T-helper 9 cell (primary cell): ENCODE measurements at places on chromosomes 1 and 21.

DNA sequence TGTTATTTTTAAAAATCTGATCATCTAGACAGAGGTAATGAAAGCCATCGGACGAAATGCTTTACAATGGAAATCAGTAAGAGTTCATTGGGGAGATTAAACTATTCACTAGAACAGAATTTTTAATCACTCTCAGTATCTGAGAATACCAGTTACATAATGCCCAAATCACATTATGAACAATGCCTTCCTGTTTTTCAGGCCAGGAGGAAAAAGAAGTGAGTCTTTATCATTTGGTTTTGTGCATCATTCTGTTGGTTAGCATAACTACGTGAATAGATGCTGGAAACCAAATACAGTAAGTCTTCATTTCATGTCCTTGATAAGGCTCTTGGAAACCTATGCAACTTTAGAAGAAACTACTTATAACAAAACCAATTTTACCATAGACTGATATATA, 18.0 kb upstream of the ASB17 start:
- no peak for DNase-seq

DNA sequence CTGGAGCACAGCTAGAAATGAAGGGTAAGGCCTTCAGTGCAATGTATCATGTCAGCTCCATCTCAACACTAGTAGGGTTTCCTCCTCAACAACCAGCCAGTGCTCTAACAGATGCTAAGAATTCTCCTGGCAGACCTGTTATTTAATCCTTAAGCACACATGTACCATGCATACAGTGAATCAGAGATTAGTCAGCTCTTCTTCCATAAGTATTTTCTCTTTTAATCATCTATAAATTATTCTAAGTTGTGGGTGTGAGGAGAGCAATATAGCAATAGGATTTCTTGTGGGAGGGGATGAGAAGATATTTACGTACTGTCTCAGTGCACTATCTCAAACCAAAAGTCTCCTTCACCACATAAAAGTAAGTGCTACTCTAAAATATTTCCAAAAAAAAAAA, 95.3 kb downstream of the COP1 start:
- DNase-seq = no peak

DNA sequence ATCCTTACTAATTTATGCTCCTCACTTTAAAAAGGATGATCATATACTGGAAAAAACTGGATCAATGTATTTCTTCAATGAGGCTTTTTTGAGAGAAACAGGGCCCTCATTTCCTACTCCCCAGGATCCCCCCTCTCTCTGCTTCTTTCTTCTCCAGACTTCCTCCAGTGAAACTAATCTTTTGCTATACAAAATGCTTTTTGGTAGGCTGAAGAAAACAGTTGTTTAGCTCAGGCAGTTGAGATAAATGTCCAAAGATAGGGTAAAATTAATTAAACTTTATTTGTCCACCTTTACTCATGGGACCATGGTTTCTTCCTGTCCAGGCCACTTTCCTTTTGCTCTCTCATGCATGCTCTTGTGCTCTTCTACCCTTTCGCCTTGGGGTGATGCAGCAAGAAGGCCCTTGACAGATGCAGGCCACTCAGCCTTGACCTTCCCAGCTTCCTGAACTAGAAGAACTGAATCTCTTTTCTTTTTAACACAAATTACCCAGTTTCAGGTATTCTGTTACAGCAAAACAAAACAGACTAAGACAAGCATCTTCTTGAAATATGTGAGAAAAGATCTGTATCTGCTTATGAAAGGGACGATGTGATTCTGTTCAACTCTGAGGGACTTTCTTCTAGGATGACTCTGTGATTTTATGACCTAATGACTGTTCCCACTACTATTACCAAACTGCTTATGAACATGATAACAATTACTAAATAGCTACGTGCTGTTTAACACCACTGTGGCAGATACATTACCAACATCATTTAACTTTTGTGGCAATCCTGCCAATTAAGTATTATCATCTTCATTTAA, 63.7 kb downstream of the NVL start:
- DNase-seq = no peak

- DNase-seq = no peak
Observed at GRCh38 chr1:191674626-191675179, 483.6 kb upstream of the RGS18 start.

- DNase-seq = no peak
Observed at GRCh38 chr1:119286587-119287181, 81.9 kb upstream of the HAO2 start.

DNA sequence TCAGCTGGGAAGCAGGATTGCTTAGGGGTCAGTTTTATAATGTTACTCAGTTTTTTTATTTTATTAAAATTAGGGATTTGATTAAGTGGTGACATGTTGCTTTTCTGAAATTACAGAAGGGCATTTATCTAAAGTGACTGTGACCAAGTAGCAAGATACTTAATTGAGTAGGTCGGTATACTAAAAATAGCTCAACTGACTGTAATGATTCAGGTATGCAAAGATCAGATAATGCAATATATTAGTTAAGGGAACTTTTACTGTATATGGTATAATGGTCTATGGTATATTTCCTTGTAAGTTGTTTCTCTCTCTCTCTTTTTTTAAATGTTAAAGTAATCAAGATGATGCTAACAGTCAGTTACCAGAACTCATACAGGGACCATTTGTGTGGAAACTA, 26.2 kb downstream of the RLF start:
- DNase-seq = no peak

DNA sequence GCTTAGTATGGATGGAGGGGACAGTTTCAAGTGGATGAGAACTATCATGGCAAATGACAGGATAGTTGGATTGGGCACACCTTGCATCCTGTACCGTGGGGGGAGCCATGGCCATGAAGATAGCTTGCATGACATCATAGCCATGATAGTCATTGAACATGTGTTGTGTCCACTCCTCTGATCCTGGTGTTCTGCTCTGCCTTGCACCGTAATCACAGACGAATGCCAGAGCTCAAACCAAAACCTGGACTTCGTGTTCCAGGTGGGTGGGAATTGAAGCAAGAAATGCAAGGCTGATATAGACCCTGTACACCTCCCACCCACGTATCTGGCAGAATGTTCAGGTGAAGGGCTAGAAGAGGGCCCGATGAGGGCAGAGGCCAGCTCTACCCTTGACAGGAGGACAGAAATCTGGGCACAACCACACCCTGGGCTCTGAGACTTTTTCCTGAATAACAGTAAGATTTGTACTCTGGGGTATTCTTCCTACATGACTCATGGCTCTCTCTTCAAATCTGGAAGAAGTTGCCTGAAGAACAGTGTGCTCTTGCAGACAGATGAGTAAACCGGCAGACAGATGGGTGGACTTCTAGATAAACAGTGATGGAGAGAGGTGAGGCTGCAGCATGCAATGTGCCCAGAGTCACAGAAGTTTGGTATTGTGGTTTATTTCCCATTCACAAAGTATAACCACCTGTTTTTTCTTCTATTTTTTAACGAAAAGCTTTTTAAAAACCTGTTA, 45.0 kb downstream of the KCNJ6 start:
- DNase-seq = no peak

GRCh38 chr1:205985330-205986005, 17.7 kb downstream of the RAB7B start:
- DNase-seq = no peak

GRCh38 chr1:162166917-162167615, 97.6 kb downstream of the NOS1AP start:
- no peak for DNase-seq

DNA sequence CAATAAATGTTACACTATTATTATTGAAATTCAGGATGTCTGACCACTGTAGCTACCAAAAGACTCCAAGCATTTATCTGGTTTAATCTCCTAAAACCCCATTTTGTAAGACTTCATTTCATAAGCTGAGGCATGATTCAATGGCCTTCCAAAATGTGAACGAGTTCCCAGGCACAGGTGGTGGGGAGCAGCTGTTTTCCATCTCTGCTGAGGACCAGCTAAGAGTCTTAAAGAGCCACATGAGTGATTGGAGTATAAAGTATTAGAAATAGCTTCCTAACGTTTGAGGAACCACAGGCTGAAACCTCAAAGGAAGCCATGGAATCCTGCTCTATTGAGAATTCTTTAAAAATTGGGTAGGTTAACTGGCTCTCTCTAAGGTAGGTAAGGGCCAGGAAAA, 44.9 kb downstream of the SEC16B start:
- DNase-seq = no peak

DNA sequence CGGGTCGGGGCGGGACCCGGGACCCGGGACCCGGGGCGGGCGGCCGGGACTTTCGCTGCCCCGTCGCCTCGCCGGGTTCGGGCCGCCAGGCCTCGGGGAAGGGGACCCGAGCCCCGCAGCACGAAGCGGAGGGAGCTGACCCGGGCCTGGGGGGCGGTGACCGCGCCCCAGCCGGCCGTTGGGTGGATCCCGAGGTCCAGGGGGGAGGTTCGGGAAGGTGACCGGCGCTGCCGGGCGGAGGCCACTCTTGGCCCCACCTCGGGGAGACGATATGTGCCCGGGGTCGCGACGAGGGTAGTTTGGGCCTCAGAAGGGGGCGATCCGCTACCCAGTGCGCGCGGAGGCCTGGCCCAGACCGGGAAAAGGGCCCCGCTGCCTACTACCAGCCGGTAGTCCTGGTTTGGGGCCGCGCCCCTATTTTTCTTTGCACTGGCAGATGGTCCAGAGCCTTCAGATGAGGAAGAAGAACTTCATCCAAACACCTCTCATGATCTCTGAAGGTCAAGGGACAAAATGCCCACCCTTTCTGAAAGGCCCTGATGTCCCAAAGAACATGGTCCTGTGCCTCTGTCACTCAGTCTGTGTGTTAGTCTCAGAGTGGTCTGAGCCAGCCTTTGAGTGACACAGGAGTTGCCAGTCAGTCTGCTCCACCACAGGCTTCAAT, 766 bp downstream of the AGO4 start:
- no peak for DNase-seq

DNA sequence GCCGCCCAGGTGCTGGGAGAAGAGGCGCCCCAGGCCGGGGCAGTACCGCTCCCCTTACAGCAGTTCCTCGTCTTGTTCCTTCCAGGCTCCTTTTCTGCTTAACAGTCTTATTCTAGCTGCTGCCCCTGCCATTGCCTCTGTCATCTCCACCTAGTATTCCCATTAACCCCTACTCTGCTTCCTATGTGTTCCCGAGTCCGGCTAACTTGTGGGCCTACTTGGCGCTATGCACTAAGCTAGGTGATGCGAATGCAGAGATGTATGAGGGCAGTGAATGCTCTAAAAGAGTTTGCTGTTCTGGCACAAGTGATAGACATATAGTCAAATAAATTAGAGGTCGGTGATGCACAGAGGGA, 276 bp upstream of the IQGAP3 start:
- DNase-seq = no peak

GRCh38 chr1:198491596-198491995, 48.9 kb downstream of the ATP6V1G3 start:
- DNase-seq = no peak

GRCh38 chr1:193634470-193634869, 448.1 kb upstream of the B3GALT2 start:
- DNase-seq = no peak

DNA sequence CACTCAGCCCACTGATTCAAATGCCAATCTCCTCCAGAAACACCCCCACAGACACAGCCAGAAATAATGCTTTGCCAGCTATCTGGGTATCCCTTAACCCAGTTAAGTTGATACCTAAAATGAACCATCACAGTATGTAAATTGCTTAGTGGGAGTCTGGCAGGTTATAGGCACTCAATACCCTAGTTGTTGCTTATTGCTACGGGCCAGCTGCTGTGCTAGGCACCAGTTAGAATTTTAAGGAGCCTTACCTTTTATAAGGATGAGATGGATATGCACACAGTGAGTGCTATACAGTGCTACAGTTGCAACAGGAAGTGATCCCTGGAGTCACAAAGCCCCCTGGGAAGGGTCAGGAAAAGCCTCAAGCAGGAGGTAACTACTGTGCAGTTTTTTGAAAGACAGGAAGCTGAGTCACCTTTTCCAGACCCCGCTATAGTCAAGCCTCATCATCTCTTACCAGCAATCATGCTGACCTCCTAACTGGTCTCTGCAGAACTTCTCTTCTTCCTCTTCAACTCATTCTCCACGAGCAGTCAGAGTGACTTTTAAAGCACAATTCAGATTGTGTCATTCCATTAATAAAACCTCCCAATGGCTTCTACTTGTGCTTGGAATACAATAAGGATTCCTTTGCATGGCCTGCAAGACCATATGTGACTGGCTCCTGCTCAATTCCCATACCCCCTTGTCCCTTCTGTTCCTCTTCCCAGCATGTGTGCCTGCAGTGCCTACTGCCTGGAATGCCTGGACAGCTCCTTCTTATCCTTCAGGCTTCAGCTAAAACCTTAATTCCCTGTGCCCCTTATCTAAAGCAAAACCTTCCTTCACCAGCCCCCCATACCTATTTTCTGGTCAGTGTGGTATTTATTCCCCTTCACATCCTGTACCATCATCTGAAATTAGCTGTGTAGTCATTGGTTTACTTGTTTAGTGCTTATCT, 10.4 kb upstream of the TLR5 start:
- no peak for DNase-seq

DNA sequence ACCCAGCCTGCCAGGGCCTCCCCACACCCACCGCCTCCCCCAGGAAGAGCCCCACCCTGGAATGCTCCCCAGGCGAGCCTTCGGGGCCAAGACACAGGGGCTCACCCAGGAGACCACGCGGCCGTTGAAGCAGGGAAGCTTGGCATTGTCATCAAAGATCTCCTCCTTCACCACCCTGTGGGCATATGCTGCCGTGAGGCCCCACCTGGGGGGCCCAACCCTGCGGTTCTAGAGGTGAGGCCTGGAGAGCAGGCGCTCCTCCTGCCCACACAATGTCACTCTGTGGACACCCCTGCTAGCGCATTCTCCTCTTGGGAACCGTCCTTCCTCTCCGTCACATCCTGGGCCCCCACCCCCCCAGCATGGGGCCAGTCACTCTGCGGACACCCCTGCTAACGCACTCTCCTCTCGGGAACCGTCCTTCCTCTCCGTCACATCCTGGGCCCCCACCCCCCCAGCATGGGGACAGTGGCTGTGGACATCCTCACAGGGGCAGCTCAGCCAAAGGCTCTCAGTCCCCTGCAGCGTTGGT, 6.6 kb downstream of the DVL1 start:
- DNase-seq = no peak

DNA sequence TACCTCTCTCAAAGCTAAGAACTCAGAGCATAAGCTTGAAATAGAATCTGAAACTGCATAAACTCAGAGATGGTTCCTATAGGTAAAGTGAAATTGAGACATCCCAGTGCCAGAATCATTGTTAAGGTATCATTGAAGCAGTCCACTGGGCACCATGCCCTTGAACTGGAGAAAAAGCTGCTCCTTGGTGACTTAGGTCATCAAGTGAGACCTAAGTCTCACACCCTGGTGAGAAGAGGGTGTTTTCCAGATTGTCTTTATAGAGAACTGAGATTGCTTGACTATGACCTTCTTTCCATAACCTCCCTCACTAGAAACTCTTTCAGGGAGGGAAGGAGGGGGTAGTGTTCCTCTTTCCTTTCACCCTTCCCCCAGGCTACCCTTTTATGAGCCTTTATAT, 9.4 kb upstream of the ATP6V1G3 start:
- DNase-seq = no peak
